Large intestine (tissue), 12 donors: ENCODE measurements at places on chromosomes 12 and 14. TPM values are rescaled to one million over a fixed set of nuclear protein-coding genes. Genes with fewer than 3 reads are reported as not detected.

CABP1 gene
- 0.70 TPM for polyA plus RNA-seq

SERPINA3 gene
- 0.51 TPM for polyA plus RNA-seq

DNA sequence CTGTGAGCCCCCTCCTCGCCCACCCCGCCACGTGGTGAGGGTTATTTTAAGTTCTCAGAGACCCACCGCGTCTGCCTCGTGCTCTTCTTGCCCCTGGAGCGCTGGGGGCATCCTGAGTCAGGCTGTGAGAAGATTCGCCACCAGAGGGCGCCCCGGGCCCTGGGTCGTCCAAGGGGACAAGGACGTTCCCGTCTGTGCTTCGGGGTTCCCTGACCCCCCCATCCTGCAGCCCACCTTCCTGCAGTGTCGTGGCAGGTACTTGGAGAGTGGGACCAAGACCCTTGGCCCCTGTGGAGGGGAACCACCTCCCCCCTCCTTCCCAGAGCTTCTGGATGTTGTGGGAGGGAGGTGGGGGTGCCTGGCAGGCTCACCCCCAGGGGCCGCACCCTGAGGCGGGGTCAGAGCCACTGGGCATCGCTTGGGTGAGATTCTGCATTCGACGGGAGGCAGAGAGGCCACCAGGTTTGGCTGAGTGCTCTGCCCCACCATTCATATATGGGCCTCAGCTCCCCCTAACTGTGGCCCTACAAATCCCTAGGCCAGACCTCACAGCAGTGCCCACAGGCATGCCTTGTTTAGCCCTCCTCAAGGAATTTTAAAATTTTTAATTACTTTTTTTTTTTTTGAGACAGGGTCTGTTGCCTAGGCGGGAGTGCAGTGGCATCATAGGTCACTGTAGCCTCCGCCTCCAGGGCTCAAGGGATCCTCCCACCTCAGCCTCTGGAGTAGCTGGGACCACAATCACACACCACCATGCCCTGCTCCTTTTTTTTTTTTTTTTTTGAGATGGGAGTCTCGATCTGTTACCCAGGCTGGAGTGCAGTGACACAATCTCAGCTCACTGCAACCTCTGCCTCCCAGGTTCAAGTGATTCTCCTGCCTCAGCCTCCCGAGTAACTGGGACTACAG, 17.0 kb downstream of the RHOF start:
- peaks cover 11% of the 10 kb centered on the region for H3K4me1 ChIP-seq
- H3K4me3 ChIP-seq: no peak overlapping the region
- no peaks in the 10 kb centered on the region for H3K27me3 ChIP-seq
- H3K36me3 ChIP-seq: peaks cover 28% of the 10 kb centered on the region
- no peak overlapping the region for H3K27ac ChIP-seq
- DNase-seq: peak; percentile 71

GRCh38 chr14:23409966-23410635, 2.0 kb upstream of the MYH6 start:
- no peaks in the 10 kb centered on the region for H3K36me3 ChIP-seq
- no peak overlapping the region for H3K4me3 ChIP-seq
- H3K4me1 ChIP-seq: no peaks in the 10 kb centered on the region

AHSA1 gene
- polyA plus RNA-seq: 119 TPM

- no peaks in the 10 kb centered on the region for H3K27me3 ChIP-seq
- DNase-seq: no peak
- no peak overlapping the region for H3K27ac ChIP-seq
- H3K4me3 ChIP-seq: no peak overlapping the region
- H3K4me1 ChIP-seq: no peaks in the 10 kb centered on the region
These were observed 179.3 kb upstream of the BTG1 start for GRCh38 chr12:92324849-92325500.

TAS2R13 gene
- 0.03 TPM for polyA plus RNA-seq

LRRIQ1 gene
- polyA plus RNA-seq: 0.49 TPM

DNA sequence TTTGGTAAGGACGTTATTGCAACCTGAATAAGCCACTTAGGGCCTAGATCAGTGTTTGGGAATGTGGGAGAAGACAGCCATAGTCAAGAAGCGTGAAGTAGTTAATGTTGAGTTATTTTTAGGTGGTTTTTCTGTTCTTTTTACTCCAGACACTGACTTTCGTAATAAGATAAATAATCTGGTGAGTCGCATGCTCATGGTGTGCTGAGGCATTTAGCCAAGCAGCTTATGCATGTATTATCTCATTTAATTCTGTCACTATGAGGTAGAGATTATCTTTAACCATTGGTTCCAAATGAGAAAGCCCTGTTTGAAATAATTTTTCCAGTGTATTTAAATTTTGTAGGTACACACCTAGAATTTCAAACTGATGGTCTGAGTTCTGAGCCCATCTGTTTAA, 67.3 kb downstream of the RCOR1 start:
- no peak overlapping the region for H3K27ac ChIP-seq
- H3K4me1 ChIP-seq: no peaks in the 10 kb centered on the region
- H3K4me3 ChIP-seq: no peak overlapping the region
- no peaks in the 10 kb centered on the region for H3K27me3 ChIP-seq
- no peak for DNase-seq
- H3K36me3 ChIP-seq: no peaks in the 10 kb centered on the region

GRCh38 chr14:91388551-91388975, 29.1 kb downstream of the CCDC88C start:
- H3K27me3 ChIP-seq: no peaks in the 10 kb centered on the region
- no peaks in the 10 kb centered on the region for H3K36me3 ChIP-seq
- peak overlapping the region; percentile 22 for H3K27ac ChIP-seq
- H3K4me1 ChIP-seq: peaks cover 9% of the 10 kb centered on the region
- H3K4me3 ChIP-seq: no peak overlapping the region

DNA sequence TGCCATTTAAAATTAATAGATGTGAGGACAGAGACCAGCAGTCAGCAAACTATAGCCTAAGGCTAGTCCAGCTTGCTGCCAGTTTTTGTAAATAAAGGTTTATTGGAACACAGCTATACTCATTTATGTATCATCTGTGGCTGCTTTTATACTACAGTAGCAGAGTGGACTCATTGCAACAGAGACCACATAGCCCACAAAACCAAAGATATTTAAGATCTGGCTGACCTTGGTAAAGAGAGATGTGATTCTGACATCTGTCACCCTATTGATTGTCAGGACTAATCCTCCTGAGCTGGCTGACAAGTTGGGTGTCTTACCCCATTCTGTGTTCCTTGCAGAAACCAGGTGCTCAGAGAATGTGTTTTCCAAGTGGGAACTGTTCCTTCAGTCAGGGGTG, 99.9 kb downstream of the BEGAIN start:
- DNase-seq: no peak
- H3K4me1 ChIP-seq: no peaks in the 10 kb centered on the region
- H3K36me3 ChIP-seq: peaks cover 10% of the 10 kb centered on the region
- no peaks in the 10 kb centered on the region for H3K27me3 ChIP-seq
- H3K27ac ChIP-seq: no peak overlapping the region
- H3K4me3 ChIP-seq: no peak overlapping the region

- H3K36me3 ChIP-seq: peaks cover 13% of the 10 kb centered on the region
- H3K4me1 ChIP-seq: no peaks in the 10 kb centered on the region
- no peak overlapping the region for H3K4me3 ChIP-seq
- H3K27ac ChIP-seq: no peak overlapping the region
- no peaks in the 10 kb centered on the region for H3K27me3 ChIP-seq
These were observed 219.1 kb downstream of the FBXL14 start for GRCh38 chr12:1375323-1375722.

GRCh38 chr12:126663304-126664094, 1598.3 kb downstream of the AACS start:
- no peak overlapping the region for H3K27ac ChIP-seq
- H3K27me3 ChIP-seq: no peaks in the 10 kb centered on the region
- no peak for DNase-seq
- H3K4me1 ChIP-seq: no peaks in the 10 kb centered on the region

GRCh38 chr12:109029411-109029810, 8.5 kb upstream of the SVOP start:
- no peaks in the 10 kb centered on the region for H3K27me3 ChIP-seq
- H3K4me3 ChIP-seq: no peak overlapping the region
- H3K36me3 ChIP-seq: no peaks in the 10 kb centered on the region
- H3K27ac ChIP-seq: no peak overlapping the region
- H3K4me1 ChIP-seq: no peaks in the 10 kb centered on the region
- DNase-seq: peak; percentile 33

DNA sequence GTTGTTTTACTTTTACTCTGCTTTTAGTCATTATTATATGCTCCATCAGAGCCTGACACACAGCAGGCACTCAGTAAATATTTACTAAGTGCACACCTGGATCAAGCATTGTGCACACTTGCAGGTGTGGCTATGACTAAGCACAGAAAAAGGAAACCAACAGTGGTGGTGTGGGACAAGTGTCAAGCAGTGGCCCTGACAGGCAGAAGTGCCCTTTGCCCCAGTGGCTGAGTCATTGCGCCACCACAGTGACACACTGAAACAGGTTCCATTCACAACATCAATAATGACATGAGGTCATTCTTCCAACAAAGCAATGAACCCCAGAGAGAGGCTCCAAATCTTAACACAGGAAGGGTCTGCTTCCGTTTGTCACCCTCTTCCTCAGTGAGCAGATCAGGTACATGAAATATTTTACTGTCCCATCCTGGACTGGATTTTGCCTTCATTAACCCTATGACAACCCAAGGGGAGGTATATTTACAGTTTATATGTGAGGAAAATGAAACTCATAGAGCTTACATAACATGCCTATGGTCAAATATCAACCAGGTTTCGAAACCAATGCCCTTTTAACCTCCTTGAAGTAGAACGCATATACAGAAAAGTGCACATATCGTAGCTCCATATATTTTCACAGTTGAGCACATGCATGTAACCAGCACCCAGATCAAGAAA, 82.6 kb upstream of the GTF2A1 start:
- DNase-seq: peak; percentile 98
- H3K4me3 ChIP-seq: peak overlapping the region; percentile 5
- H3K27me3 ChIP-seq: no peaks in the 10 kb centered on the region
- no peaks in the 10 kb centered on the region for H3K36me3 ChIP-seq
- H3K27ac ChIP-seq: peak overlapping the region; percentile 90
- H3K4me1 ChIP-seq: peaks cover 15% of the 10 kb centered on the region

DNA sequence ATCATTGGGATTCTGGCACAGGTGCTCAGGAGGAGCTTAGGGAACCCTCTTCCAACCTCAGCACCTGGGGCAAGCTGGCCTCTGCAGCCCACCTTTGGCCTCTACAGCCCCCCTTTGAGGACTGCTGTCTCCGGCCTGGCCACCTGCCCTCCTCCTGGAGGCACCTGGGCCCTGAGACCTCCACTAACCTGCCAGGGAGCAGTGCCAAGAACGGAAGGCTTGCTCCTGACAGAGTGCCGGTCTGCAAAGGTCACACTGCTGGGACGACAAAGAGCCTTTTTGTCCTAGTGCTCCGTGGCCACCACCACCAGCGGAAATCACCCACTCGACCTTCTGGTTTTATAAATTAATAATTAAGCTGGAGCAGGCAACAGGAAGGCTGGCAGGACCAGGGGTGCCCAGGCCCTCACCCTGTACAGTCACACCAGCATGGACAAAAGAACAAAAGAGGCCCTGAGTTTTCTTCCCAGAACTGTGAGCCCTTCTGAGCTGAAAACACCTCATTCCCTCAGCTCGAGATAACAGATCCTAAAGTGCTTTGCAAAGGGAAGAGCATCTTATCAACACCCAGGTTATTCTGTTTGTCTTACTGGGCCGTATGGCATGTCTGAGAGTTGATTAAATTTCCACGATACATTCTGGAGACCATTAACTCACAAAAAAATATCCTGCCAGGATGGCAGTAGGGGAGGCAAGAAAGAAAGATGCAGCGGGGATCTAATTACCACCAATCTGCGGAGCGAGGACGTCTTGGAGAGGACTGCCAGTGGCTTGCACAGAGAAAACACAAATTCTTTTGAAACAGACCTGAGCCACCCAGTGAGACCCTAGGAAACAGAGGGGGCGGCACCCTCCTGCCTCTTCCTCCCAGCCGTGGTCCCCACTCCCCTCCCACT, 8.2 kb downstream of the TESC start:
- no peak overlapping the region for H3K4me3 ChIP-seq
- peak; percentile 27 for DNase-seq
- H3K27me3 ChIP-seq: peaks cover 10% of the 10 kb centered on the region
- no peaks in the 10 kb centered on the region for H3K36me3 ChIP-seq
- H3K27ac ChIP-seq: no peak overlapping the region
- H3K4me1 ChIP-seq: peaks cover 6% of the 10 kb centered on the region

LMNTD1 gene
- polyA plus RNA-seq: 0.22 TPM

PELI2 gene
- polyA plus RNA-seq: 25.7 TPM

REP15 gene
- polyA plus RNA-seq: 30.4 TPM

DNA sequence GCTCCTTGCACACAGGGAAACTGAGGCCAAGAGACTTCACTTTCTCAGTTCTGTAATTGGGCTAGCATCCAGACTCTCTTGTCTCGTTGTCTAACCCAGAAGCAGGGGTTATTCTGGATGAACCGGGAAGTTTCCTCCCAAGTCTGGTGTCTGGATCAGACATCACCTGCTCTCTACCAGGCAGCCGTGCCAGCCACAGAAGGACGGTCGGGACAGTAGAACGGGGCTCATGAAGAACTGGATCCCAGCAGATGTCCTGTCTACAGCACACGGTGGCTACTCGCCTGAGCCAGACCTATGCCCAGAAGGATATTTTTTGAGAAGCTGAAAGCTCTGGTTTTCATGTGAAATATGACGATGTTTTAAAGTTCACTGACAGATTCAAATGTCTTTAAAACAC, 19.1 kb upstream of the FZD10 start:
- no peaks in the 10 kb centered on the region for H3K27me3 ChIP-seq
- H3K27ac ChIP-seq: no peak overlapping the region
- H3K4me1 ChIP-seq: no peaks in the 10 kb centered on the region
- DNase-seq: no peak
- no peaks in the 10 kb centered on the region for H3K36me3 ChIP-seq

DNA sequence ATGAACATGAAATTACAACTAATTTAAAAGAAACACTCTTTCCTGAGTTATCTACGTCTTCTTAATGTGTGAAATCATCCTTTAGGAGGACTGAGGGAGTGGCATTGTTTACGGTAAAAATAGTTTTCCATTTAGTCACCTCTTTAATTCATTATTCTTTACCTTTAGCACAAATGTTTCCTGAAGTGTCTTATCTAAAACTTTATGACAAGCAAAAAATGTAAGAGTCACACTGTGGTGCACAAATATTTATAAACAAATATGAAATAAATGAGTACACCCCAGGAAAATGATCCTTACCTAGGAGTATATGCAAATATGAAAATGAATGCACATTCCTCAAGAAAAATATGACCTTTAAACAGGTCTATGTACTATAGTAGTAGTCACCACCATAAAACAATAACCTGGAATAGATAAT, 104.6 kb downstream of the PTPRR start:
- H3K27ac ChIP-seq: peak overlapping the region; percentile 64
- H3K4me3 ChIP-seq: no peak overlapping the region
- H3K36me3 ChIP-seq: no peaks in the 10 kb centered on the region
- peak; percentile 84 for DNase-seq

GRCh38 chr12:21939435-21939834, 1.8 kb downstream of the ABCC9 start:
- no peak overlapping the region for H3K4me3 ChIP-seq
- no peak overlapping the region for H3K27ac ChIP-seq
- no peak for DNase-seq
- H3K27me3 ChIP-seq: peaks cover 38% of the 10 kb centered on the region
- no peaks in the 10 kb centered on the region for H3K36me3 ChIP-seq

B4GALNT1 gene
- polyA plus RNA-seq: 2.4 TPM

ZNF268 gene
- 23.2 TPM for polyA plus RNA-seq
